Non-pigmented ciliary epithelial cell (primary cell): ENCODE measurements at places on chromosomes 2 and 18.

GRCh38 chr18:56240405-56240804 lies 398.0 kb downstream of the TXNL1 start:
- DNase-seq, result peak; percentile 10

GRCh38 chr2:7146151-7146550 lies 228.9 kb downstream of the RNF144A start:
- DNase-seq, result no peak

DNA sequence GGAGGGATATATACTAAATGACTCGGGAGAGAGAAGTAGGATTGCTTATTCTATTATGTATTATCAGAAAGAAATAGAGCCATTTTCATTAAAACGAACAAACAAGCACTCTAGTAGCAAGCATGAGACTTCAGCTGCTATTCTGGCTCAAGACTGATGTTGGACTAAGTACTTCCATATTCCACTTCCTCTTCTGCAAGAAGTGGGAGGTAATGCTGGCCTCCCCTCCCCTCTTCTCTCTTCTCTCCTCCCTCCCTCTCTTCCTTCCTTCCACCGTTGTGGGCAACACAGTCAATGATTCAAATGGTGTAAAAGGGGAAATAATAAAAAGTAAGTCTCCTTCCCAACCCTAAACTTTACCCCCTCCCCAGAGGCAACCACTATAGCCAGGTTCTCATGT lies 62.6 kb downstream of the EMX1 start:
- DNase-seq, result no peak

DNA sequence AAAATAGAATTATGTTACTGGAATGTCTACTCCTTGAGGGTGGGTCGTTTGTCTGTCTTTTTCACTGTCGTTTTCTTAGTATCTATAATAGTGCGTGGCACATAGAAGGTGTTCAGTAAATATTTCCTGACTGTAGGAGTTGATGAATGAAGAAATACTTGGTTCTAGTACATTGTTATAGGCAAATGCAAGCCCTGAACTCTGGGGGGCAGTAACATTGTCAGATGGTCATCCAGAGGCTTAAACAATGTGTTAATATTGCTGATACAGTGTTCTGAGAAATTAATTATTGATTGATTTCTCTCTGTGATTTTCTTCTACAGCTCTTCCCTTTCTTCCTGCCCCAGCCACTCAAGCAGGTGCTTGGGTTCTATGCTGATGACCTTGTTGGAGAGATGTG lies 24.4 kb upstream of the THOC1 start:
- no peak for DNase-seq

- DNase-seq, result no peak
Observed at GRCh38 chr2:72719416-72719815, 106.4 kb downstream of the EXOC6B start.

GRCh38 chr18:61400716-61401115 lies 67.5 kb downstream of the CDH20 start:
- DNase-seq, result peak; percentile 48

DNA sequence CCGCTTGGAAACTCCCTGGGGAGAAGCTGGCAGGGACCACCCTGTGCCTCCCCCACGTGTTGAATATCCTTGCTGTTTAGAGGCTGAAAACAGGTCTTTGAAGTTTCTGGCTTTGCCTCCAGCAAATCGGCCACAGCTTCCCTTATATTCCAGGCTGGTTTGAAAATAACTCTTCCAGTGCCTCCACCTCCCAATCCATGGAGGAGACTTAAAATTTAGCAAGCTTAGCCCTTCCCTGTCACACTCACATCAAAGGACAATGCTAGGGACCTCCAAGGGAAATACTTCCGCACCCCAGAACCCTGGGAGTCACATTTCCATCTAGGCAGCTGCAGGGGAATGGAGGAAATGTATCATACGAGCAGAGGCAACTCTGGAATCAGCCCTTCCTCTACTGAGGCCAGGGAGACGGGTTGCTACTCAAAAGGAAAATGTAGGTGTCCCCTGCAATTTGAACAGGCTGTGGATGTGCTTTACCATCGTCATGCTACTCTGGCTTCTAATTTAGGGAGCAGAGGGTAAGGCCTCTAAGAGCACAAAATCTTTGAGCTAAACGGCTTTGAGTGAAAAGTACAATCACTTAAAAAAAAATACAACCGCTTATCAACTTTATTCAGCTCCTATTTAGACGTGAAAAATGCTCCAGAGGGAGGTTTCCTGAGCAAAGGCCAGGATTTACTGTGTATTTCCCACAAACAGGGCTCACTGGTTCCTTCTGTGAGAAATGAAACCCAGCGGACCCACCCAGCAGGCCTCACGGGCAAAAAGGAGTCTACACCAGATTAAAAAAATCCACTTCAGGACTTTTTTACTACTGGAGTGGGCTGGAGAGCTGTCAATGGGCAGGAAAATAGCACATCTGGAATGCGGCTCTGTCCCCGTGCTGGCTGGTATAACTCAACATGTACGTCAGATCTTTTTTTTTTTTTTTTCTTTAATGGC lies 49.4 kb upstream of the PKDCC start:
- DNase-seq, result no peak

DNA sequence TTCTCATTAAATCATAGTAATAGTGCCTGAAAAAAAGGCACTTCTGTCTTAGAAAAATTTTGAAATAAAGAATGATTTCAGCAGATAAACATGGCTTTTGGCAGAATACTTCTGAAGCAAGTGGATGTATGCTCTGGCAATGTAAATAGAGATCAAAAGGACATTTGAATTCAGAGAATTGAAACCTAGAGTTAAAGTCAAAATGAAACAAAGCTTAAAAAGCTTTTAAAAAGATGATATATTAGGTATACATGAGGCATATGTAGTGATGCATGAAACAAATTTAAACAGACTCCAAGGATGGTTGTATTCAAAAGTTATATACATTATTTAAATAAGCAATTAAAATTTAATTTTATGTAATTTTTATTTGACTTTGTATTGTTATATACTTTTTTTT lies 1344.5 kb upstream of the TMEFF2 start:
- no peak for DNase-seq

- DNase-seq, result no peak
Observed at GRCh38 chr2:109349503-109350465, 220.8 kb downstream of the SH3RF3 start.

DNA sequence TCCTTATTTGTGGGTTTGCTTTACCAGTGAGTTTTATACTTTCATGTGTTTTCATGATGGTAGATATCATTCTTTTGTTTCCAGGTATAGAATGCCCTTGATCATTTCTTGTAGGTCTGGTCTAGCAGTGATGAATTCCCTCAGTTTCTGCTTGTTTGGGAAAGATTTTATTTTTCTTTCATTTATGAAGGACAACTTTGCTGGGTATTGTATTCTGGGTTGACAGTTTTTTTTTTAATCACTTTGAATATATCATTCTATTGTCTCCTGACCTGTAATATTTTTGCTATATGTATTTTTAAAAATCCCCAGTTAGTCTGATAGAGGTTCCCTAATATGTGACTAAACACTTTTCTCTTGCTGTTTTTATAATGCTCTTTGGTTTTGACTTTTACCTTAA lies 58.3 kb upstream of the GALNT3 start:
- DNase-seq, result no peak

DNA sequence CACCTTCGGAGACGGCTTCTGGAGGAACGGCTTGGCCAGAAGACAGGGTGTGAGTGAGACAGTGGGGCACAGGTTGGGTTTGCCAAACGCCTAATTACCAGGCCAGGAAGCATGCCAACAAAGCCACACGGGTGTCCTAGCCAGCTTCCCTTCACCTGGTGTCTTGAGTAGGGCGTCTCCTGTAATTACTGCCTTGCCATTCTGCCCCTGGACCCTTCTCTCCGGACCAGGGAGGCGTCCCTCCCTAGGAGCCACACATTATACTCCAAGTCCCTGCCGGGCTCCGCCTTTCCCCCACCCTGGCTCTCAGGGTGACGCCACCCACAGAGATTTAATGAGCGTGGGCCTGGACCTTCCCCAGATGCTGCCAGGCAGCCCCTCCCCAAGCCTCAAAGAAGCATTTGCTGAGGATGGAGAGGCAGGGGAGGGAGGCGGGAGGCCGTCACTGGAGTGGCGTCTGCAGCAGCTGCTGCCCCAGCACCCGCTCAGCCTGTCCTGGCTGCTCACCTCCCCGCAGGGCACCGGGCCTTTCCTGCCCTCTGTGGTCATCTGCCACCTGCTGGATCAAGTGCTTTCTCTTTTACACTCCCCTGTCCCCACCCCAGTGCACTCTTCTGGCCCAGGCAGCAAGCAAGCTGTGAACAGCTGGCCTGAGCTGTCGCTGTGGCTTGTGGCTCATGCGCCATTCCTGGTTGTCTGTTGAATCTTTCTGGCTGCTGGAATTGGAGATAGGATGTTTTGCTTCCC lies 20.7 kb downstream of the FOSL2 start:
- DNase-seq, result no peak

DNA sequence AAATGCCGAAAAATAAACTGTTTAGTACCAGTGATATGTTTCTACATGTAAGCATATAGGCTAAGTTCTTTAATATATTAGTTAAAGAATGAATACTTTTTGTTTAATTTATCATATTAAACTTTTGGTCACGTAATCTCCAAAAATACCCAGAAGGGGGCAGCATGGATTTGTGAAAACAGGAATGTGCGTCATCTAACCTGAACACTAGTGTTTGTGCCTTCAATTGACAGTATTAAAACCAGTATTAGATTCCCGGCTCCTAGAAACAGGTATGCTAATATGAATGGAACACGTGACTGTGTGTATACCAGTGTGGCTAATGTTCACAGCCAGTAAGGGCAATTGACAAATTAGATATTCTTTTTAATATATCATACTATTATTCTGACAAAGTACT lies 51.8 kb downstream of the WDR7 start:
- DNase-seq, result no peak

DNA sequence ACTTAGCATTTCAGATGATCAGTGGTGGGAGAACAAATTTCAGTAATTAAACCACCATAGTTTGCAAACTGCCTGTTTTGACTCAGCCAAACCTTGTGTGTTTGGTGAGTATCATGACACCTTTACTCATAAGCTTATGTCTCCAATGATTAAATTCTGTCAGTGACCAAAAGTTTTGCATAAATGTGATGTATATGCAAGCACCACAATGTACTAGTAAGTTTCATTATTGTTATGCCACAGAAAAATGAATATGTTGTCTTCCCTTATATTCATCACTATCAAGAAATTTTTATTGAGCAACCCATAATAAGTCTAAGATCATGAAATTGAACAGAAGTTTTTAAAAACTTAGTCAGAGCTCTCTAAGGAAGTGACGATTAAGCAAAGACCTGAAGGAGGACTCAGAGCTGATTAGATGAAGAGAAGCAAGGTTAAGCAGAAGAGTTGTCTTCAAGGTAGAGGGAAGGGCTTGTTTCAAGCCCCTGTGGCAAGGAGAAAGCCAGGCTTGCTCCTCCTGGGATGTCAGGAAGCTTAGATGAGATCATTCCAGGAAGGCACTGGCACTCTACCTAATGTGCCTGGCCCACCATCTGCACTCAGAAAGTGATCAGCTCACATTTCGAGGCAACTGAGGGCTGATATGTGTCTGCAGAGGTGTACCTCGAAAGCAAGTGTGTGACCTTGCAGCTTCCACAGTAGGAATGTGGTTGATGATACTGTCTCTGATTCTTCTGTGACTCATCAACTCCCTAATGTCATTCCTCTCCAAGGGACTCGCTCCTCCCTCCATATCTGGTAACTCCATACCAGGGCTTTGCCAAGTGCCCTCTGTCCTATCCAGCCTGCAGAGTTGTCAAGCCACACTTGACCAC lies 54.7 kb downstream of the KCTD18 start:
- no peak for DNase-seq

GRCh38 chr2:38581193-38582147 lies 21.3 kb downstream of the HNRNPLL start:
- peak; percentile 53 for DNase-seq

- DNase-seq, result no peak
Observed at GRCh38 chr2:144566448-144566847, 46.5 kb upstream of the ZEB2 start.

DNA sequence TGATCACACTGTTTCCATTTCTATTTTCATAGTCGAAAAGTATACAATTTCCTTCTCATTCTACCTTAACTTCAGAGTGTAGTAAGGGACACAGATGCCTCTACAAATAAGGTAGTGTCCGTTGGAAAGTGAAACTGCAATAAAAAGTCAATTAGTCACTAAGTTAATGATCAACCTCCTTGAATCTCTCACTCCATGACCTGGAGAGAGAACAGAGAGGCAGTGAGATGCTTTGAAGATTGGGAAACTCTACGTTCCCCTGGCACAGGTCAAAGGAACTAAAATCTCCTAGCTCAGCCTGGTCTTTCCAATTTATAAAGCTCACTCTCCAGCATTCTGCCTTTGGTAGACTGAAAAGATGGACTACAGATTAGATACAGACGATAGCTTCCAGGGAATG lies 153.8 kb upstream of the ACAA2 start:
- no peak for DNase-seq

- DNase-seq, result no peak
Observed at GRCh38 chr2:172072303-172072702, 13.0 kb upstream of the DLX1 start.

DNA sequence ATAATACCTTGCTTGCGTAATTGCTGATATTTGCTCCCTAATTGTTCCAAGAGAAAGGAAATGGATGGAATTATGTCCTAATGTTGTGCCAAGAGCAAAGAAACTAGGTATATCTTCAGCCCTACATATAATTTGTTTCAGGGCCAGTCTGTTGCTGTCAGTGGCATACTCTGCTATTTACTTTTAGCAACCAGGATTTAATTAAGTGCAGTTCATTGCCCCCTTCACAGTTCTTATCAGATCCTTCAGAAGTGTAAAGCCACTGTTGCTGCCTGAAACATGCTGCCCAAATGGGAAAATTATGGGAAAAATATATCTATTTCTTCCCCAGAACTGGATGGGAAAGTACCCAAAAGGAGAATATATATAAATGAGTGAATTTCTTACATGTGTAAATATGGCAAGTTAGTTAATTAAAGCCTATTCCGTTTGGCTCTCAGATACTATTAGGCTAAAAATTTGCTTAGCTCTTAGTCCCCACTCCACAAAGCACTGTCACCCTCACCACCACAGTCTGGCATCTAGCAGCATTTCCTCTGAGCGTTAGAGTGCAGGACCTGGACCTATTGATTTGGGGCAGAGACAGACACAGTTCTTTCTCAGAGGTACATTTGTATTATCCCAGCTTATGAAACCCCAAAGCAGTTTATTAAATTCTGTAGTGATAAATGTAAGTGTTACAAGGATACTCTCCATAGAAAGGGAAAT lies 72.8 kb upstream of the DTNA start:
- DNase-seq, result no peak

DNA sequence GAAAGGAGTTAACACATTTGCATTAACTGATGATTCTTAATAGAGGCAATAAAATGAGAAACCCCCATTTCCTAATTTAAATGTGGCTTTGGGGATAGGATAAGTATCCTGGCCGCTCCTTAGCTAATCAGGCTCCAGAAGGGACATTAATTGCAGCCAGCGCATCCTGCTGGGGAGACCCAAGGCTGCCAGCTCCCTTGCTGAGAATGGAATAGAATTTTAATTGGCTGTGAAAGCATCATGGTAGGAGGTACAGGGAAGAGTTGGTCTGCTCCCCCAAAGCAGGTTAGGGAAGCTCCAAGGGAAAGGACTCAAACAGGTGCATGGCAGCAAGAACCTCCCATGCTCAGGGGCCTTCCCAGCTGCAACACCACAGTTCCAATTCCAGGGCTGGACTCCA lies 71.4 kb downstream of the MARCHF4 start:
- no peak for DNase-seq
